NCI-H510A (cell line): ENCODE measurements at places on chromosomes 5 and 9.

GRCh38 chr9:71986900-71987299, 73.5 kb downstream of the C9orf57 start:
- DNase-seq: no peak

- no peak for DNase-seq
These were observed 133.7 kb downstream of the NMUR2 start for GRCh38 chr5:152271420-152271819.

DNA sequence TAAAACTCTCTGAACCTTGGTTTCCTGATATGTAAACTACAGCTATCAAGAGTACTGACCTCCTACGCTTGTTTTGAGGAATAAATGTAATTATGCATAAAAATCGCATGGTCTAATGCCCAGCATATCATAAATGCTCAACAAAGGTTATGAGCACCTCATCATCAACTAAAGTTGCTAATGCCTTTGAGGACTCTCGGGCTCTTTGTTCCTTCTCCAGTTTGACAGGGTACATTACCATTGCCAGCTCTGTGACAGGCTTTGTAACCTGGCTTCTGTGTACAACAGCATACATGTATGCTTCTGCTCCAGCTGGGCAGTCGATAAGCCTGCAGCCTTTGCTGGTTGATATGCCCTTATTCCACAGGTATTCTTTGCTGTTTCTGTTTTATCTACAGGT, 95.2 kb downstream of the C9orf152 start:
- no peak for DNase-seq

DNA sequence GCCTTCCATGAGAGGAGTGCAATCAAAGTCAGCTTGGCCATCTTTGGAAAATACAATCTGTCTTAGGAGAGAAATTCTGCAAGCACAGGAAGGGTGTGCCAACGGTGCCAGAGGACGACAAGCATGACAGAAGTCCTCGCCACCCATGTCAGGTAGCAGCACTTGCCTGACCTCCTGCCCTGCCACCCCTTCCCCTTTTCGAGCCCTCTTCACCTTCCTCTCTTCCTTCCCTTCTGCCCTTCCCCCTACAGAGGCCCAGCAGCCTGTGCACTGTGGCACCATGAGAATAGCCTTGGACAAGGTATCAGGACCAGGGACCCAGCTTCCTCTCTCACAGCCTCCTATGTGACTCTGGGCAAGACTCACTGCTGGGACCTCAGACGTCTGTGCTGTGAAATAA, 5.3 kb upstream of the UBE2QL1 start:
- no peak for DNase-seq

GRCh38 chr5:140118302-140118936, 4.5 kb downstream of the PURA start:
- DNase-seq: no peak

DNA sequence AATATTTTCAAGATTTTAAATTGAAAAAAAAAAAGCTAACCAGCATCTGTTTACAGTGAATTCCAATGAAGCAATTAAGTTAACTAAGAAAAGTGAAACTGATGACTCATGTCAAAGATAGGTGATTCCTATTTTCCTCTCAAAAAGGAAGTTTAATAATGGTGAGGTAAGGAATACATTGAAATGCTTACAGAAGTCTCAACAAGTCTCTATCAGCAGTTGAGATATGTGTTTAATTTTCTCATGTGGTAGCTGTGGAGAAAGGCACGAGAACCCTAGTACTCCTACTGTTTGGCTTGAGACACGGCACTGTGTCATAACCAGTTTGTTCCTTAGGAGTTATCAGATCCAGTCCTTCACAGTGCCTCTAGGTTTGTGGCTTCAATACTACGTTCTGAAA, 114.5 kb downstream of the SLC25A46 start:
- no peak for DNase-seq

DNA sequence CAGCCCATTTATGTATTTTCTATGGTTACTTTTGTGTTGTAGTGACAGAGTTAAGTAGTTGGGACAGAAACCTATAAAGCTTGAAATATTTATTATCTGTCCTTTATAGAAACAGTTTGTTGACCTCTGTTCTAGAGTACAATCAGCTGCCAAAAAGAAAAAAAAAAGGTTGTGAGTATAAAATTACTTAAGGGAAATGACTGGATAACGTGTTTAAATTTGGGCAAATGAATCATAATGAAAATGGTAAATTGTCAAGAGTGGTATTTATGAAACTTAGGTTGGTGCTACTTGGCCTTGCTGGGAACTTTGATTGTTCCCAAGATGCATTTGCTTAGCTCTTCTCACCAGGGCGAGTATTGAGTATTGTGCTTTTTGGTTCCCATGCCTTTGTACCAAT, 70.2 kb upstream of the IL6ST start:
- DNase-seq: no peak

- DNase-seq: no peak
These were observed 20.3 kb downstream of the KIF2A start for GRCh38 chr5:62326302-62326701.

DNA sequence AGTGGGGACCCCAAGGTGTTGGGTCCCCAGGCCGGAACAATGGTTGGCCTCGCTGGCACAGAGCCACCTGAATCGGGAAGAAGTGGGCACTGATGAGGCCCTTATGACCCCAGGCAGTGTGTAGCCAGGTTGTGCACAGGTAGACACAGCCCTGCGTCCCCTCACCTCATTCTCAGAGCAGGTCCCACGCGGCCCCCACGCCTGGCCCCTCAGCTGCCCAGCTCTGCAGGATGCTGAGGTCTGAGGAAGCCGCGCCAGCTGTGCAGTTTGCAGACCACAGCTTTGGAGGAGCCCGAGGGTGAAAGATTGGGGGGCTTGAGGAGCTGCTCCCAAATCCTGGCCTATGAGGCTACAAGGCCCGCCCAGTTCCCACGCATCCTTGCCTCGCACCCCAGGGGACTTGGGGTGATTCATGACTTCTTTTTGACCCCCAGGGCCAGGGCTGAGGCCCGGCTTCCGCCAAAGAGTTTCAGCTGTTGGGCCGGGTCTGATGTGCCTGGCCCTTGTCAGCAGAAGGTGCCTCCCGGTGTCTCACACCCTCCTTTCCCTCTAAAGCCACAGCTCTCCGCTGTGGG, 87.8 kb upstream of the PHYKPL start:
- no peak for DNase-seq

- no peak for DNase-seq
These were observed 348.5 kb downstream of the DMAC1 start for GRCh38 chr9:7451062-7451461.

GRCh38 chr9:129362287-129363000, 184.4 kb upstream of the IER5L start:
- peak; percentile 57 for DNase-seq

DNA sequence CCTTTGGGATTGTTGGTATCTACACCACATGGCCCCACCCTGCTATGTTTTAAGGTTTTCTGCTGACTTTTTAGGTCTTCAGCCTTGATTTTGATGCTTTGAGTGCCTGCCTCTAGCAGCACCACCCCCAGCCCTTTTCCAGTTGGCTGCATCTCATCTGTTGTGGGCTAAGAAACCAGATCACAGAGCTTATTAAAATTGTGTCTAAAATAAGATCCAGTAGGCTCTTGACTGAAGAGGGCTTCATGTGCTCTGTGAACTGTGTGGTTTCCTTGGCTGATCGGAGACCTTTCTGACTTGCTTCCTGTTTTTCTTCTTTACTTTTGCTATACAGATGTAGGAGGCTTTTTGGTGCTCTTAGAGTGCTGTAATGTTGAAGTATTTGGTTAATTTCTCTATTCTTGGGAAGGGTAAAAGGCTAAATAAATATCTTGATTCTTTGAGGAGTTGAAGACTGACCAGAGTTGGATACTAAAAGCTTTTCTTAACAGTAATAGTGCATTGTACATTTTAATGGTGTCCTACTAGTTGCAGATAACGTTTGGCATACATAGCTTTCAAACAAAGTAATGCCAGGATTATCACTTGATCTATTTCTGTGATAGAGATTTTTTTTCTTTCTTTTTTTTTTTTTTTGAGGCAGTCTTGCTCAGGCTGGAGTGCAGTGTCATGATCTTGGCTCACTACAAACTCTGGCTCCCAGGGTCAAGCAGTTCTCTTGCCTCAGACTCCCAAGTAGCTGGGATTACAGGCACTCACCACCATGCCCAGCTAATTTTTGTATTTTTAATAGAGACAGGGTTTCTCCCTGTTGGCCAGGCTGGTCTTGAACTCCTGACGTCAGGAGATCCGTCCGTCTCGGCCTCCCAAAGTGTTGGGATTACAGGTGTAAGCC, 4.5 kb downstream of the UBE2D2 start:
- DNase-seq: no peak

DNA sequence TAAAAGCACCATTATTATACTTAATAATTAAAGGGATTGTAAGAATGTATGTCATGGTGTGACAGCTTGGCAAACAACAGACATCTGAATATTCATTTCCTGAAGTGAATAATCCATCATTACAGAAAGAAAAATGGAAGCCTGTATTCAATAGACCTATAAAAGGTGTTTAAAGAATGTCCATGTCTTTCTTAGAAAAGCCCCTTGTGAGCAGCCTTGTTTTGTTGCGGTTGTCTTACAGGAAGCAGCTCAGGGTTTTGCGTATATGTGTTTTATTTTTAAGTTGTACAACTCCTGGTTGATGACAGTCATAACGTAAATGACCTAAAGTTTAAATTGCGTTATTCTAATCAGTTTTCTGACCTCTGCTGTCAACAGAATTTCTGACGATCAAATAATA, 53.8 kb downstream of the CAST start:
- DNase-seq: no peak

DNA sequence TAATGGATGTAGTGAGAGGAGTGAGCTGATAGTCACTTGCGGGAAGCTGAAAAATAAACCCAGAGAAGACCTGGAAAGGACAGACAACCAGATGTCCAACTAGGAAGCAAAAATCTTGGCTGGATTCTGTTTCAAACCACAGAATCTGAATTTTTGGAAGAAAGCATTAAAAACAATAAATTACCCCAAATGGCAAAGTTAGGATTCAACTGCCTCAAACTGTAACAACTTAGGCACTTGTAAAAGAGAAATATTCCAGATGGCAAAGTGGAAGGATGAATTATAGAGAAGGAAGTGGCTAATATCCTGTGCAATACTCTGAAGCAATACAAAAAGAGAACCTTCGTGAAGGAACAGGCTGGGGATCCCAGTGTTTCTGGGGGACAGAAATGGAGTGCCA, 46.8 kb upstream of the SLIT3 start:
- DNase-seq: no peak

DNA sequence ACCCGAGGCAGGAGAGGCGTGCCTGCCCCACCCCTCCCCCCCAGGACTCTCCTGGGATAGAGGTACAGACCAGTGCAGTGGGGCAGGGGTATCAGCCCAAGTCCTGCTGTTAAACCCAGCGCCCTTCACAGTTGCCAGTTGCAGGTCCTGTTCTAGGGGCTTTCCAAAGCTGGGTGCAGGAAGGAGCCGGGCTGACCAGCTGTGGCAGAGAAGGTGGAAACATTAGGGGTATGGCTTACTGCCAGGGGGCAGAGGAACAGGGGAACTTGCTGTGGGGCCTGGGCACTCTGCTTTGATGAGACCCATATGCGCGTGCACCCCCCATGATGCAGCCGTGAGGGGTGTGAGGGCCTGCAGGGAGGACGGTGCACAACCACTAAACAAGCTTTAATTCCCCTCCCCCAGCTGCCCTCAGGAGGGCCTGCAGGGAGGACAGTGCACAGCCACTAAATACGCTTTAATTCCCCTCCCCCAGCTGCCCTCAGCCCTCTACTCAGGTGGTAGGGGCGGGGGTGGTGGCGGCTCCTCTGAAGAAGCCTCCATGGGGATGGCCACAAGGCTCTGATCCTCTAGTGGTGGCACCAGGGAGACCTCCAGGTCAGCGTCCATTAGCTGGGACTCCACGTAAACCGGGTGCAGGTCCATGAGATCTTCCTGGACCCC, 766 bp upstream of the LRRC26 start:
- no peak for DNase-seq

DNA sequence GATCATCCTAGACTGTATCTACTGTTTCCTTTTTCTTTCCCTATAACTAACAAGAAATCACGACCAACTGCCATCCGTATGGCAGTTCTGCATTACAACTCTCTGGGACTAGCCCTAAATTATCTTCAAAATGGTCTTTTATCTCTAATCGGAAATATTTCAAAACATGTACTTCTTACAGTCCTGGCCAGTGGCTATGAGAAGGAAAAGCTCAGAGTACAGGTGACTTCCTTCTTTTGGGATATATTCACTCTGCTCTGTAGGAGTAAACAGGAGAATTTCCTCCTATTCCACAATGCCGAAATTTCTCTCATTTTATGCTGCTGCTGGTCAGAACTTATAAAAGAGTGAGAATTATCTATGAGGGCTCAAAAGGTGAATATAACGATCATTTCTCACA, 1.8 kb upstream of the SEPTIN8 start:
- DNase-seq: no peak

- DNase-seq: no peak
These were observed 86.0 kb upstream of the EQTN start for GRCh38 chr9:27382975-27383374.

- DNase-seq: no peak
These were observed 175.7 kb downstream of the MELK start for GRCh38 chr9:36748322-36748899.

GRCh38 chr5:157252711-157253465, 13.0 kb upstream of the CYFIP2 start:
- no peak for DNase-seq

- DNase-seq: no peak
These were observed 35.8 kb downstream of the GSN start for GRCh38 chr9:121303456-121304451.

GRCh38 chr9:28166179-28166578, 592.9 kb upstream of the C9orf72 start:
- no peak for DNase-seq

DNA sequence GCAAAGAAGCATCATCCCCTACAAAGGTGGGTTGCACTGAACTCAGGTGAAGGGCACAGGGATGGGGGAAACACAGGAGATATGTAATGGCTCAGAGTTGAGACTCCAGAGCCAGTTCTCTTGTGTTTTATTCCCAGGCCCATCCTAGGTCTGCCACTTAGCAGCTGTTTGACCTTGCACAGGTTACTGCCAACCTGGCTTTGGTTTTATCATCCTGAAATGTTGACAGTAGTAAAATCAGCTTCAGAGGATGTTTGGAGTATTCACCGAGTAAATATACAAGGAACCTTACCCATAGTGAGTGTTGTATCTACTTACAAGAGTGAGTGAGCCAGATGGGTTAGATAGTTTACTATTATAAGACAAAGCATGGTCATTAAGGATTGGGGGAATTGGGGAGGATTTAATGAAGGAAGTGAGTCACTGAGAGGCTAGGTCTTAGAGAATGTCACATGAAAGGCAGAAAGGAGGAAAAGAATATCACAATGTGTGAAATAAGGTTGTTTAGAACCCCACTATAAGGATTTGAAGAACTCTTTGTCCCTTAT, 141.3 kb downstream of the MAN2A1 start:
- no peak for DNase-seq

DNA sequence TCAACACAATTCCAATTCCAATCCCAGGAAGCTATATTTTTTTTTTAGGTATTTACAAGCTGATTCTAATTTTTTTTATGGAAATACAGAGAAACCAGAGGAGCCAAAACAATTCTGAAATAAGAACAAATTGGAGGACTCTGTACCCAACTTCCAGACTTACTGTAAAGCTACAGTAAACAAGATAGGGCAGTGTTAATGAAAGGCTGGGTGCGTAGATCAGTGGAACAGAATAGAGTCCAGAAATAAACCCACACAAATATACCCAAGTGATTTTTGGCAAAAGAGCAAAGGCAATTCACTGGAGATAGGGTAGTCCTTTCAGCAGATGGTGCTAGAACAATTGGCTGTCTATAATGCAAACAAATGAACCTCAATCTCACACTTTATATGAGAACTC, 50.6 kb downstream of the WHRN start:
- no peak for DNase-seq
